ENCODE measurements at places on chromosomes 4 and X.

DNA sequence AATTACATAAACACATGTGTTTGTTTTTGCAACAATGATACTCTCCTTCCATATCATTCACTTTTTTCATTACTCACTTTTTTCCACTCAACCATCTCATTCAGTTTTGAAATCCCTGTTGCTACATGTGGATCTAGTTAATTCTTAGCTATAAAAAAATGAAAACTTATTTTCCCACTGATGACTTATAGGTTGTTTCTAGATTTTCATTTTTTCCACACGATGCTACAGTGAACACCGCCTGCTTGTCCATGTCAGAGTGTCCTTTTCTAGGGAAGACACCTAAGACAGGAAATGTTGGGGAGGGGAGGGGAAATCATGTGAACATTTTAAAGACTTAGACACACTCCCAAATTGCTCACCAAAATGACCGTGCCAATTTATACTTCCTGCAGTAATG is 70.2 kb downstream of the SUPT20HL2 start:
- DNase-seq = no peak

DNA sequence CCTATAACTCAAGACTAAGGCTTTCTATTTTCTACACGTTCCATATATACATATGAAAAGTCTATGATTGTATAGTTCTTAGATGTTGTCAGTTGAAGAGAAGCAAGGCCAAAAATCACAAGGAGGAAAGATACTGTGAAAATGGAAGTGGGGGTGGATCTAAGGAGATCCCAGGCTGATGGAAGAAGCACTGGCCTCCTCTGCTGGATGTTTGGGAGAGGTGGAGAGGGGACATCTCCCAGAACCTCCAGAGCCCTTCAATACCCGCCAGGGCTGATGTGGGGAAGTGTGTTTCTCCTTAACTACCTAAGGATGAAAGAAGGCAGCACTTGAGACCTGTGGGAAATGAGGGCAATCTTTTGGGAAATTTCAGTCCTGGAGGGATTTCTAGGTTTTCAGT is 67.4 kb downstream of the RASGEF1B start:
- DNase-seq = no peak

GRCh38 chr4:118417325-118417724 is 64.5 kb upstream of the PRSS12 start:
- DNase-seq = no peak

- no peak for DNase-seq
Measured at GRCh38 chr4:100722866-100723459, 205.1 kb upstream of the EMCN start.

- DNase-seq = no peak
Measured at GRCh38 chrX:120672841-120673530, 43.1 kb upstream of the C1GALT1C1 start.

DNA sequence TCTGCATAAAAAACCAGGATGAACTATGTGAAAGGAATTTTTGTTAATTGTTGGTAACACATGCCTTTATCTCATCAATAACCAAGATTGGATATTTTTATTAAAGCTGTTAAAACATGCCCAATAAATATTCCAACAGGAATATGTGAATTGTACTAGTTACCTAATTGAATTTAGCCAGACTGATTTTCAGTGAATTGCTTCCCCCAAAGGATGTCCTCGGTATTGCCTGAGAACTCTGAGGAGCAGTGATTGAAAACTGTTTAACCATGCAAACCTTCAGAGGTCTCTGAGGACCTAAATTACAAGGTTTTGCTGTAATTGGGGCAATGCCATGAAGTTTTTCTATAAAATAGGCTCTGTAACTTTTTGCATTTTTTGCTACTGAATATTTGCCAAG is 66.6 kb downstream of the BLTP1 start:
- DNase-seq = no peak

GRCh38 chrX:48461830-48462229 is 8.2 kb downstream of the SLC38A5 start:
- no peak for DNase-seq

DNA sequence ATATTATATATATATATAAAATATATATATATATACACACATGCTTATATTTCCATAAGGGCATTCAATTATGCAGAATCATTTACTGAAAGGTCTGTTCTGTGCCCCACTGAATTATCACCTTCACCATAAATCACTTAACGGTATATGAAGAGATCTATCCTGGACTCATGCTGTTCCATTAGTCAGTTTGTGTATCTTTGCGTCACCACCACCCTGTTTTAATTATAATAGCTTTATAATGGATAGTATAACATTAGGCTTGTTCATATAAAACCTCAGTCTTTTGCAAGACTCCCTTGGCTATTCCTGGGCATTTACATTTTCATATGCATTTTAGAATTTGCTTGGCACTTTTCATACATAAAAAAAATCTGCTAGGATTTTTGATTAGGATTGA is 19.1 kb downstream of the WDR17 start:
- no peak for DNase-seq

GRCh38 chr4:151034829-151035228 is 19.7 kb upstream of the LRBA start:
- DNase-seq = no peak

GRCh38 chr4:85587952-85588351 is 113.0 kb downstream of the ARHGAP24 start:
- DNase-seq = no peak

DNA sequence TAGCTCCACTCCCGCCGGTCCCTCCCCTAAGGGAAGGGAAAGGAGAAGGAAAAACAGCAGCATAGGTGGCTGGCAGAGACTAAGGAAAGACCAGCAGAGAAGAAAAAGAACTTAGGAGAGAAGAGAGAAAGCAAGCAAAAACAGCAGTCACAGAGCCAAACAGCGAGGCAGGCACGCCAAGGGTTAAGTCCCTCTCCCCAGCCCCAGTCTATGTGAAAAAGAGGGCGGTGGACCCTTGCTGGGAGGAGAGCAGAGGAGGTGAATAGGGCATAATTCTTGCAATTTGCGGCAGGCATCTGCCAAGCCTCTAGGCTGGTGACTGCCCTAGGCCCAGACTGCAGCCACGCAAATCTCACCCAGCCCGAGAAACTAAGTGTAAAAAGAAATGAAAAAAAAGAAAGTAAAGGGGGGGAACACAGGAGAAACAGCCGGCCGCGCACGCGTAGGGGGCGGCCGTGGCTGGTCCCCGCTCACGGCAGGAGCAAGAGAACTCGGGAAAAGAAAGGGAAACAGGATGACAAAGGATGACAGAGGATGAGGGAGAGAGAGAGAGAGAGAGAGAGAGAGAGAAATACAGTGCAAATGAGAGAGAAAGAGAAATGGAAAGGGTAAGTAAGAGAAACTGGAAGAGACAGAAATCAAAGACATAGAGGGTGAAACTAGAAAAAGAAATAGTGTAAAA is 48.6 kb downstream of the MAGEA9 start:
- DNase-seq = peak; percentile 15

GRCh38 chr4:23602720-23603119 is 287.1 kb downstream of the PPARGC1A start:
- no peak for DNase-seq

DNA sequence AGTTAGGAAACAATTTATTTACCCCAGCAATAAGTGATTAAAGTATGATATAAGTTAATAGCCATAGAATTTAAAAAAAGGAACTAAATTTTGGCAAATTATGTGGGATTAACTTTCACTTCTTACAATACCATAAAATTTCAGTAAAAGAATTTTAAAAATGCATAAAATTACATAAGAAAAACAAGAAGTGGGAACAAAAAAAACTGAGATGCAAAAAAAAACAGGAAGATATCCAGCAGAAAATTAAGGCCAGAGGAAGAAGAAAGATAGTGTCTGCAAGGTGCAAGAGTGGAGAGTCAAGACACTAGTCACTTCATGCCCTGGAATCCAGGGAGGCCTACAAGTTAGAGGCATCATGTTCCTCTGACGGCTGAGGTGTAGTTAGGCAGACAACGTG is 184.2 kb downstream of the GASK1B start:
- DNase-seq = no peak

DNA sequence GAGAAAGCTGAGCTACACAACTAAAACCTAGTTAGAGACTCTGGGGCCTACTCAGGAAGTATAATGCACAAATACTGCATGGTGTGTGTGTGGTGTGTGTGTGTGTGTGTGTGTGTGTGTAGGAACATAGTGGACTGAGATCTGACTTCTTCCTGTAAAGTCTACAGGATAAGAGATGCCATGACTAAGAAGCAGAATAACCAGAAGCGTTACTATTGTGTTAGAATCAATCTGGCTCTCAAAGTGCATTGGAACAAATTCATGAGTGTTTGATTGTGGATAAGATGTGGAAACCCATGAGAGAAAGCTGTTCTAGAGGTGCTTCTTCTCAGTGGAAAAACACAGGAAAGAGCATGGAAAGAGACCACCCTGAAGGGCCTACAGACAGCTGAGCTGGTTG is 302.1 kb downstream of the INPP4B start:
- DNase-seq = no peak

- DNase-seq = no peak
Measured at GRCh38 chr4:57194068-57194611, 84.0 kb upstream of the IGFBP7 start.

GRCh38 chrX:38129366-38129765 is 91.3 kb downstream of the SRPX start:
- no peak for DNase-seq

DNA sequence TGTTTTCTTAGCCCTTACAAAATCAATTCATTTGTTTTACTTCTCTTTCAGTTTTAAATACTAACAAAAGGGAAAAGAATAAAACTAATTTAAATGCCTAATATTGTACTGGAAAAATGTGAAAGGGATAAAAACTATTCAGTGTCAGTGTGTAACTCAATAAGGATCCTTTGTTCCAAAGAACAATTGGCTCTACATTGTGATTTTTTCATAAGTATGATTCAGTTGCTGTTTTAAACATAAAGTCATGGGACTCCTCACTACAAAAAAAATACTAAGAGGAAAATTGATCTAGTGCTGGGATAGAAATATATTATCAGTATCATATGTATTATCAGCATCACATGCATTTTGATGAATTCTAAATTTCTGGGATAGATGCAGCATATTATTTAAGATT is 199.4 kb upstream of the TRAM1L1 start:
- no peak for DNase-seq

GRCh38 chr4:94744850-94745249 is 12.9 kb upstream of the BMPR1B start:
- DNase-seq = no peak

DNA sequence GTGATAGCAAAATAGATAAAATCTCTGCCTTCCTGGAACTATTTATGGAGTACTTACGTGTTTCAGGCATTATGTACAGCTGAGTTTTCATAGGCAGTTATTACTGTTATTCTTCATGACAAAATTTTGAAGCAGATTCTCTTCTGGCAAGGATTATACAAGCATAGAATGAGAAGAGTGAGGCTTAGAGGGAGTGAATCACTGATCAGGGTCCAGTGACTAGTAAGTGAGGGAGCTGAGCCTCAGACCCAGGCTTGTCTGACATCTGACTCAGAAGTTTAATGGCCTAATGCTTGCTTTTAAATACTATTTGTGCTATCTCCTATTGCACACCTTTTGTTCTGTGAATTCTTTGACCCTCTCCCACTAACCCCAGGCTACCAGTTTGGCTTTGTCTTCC is 110.6 kb downstream of the DTHD1 start:
- DNase-seq = no peak

GRCh38 chr4:137923494-137923893 is 318.7 kb downstream of the SLC7A11 start:
- no peak for DNase-seq

DNA sequence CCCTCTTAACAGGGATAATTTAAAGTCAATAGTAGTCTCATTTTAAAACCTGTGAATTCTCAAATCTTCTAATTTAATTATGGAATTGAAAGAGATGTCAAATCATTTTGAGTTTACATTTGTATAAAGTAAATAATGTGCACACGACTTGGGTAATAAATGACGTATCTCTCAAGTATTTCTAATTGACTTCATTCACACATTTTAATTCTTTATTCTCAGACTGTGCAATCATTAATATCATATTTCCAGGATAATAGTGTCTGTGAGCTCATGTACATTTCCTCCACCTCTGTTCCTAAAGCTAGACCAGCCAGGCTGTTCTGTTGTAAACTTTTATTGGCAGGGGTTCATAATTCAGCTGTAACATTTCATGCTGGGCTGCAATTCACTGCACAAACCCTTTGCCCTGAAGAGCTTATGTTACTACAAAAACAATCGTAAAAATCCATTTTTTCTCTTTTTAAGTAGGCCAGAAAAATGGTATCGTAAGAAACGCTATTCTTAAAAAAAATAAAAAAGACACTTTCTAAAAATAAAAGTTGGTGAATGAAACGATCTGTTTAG is 1103.1 kb upstream of the TENM3 start:
- DNase-seq = no peak

DNA sequence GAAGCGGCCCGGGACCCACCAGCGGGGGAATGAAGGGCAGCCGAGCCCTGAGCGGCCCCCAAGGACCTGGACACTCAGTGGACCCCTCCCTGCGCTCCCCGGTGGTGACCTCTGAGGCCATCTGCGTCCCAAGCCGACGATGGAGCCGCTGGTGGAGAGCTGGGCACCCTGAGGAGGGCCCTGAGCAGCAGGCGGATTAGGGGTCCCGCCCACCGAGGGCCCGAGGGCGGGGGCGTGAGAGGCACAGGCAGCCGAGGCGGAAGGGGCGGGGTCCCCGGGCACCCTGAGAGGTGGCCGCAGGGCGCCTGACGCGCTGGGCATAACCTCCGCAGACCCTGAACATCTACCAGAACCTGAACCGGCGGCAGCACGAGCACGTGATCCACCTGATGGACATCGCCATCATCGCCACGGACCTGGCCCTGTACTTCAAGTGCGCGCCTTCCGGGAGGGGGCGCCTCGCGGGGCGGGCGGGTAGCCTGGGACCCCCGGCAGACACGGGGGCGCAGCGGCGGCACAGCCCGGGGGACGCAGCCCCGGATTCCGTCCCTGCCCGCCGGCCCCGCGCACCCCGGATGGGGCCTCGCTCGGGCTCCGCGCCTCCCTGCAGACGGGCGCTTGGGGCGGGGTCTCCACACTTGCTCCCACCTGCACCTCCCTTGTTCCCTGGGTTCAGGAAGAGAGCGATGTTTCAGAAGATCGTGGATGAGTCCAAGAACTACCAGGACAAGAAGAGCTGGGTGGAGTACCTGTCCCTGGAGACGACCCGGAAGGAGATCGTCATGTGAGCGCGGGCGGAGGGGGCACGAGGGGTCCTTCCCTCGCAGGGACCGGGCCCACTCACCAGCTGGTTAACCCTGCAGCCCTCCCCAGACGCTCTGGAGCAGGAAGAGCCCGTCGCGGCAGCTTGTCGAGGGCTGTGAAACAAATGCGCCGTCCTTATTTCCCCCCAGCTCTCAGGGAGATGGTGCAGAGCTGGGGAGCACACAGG is 10.3 kb downstream of the ATP5ME start:
- DNase-seq = peak; percentile 77

GRCh38 chrX:40755291-40756249 is 20.2 kb upstream of the MED14 start:
- no peak for DNase-seq

- DNase-seq = no peak
Measured at GRCh38 chr4:88803600-88804096, 106.0 kb upstream of the NAP1L5 start.

- no peak for DNase-seq
Measured at GRCh38 chrX:25968920-25969319, 169.2 kb upstream of the MAGEB18 start.

GRCh38 chr4:10727140-10727880 is 42.7 kb upstream of the CLNK start:
- no peak for DNase-seq

- DNase-seq = no peak
Measured at GRCh38 chrX:8629871-8630270, 102.1 kb downstream of the ANOS1 start.

- no peak for DNase-seq
Measured at GRCh38 chrX:131032354-131033230, 25.6 kb upstream of the ARHGAP36 start.

Measured in stimulated activated naive CD4-positive, alpha-beta T cell (primary cell).